ENCODE measurements at places on chromosomes 6 and 20.

DNA sequence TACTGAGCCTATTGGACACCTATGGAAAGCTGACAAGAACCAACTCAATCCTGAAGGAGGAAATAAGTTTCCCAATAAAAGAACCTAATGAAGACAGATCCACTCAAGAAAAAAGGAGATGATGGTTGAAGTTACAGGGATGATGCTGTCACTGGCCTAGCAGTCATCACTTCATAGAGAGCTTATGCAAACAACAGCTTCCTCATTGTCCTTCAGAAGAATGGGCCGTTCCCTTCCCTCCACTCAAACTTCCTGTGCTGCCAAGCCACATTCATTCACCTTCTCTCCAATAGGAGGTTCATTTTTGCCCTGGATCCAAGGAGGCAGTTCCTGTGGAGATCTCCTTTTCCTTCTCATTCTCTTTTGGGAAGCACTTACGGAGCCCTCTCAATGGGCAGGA lies 13.8 kb upstream of the PM20D2 start:
- no peak for DNase-seq

- DNase-seq = no peak
These were observed 244.6 kb downstream of the GRM1 start for GRCh38 chr6:146273490-146273889.

DNA sequence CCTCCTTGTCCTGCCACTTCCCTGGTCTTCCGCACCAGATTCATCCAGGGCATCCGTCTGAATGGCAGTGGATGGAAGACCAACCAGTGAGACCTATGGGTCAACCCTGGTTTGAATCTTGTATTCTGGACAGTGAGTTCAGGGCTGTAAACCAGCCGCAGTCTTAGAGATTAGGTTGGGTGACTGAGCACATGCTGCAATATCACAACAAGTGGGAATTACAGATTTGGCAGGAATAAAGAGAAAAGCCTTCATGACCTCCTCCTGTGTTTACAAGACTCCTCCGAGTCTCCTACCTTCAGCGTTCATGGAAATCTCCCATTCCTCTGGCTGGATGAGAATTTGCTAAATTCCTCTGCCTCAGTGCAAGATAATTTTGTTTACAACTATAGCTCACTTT lies 9.9 kb downstream of the ECI2 start:
- no peak for DNase-seq

DNA sequence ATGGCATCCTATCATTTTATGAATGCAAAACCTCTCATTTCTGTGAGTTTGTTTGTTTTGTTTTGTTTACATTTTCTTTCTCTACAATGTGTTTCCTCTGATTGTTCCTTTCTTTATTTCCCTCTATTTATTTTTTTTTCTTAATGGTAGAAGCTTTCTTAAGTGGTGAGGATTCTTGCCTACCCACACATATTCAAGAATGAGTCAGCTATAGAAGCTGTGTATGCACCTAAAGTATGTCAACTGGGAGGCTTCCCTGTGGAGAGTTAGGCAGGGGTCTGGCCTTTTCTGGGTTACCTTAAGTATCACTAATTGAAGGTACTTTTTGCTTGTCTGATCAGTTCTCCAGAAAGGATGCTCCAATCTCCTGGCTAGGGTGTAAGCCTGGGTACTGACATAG lies 354.0 kb downstream of the ESR1 start:
- DNase-seq = peak; percentile 62

GRCh38 chr6:4210629-4211419 lies 75.4 kb upstream of the ECI2 start:
- peak; percentile 52 for DNase-seq

DNA sequence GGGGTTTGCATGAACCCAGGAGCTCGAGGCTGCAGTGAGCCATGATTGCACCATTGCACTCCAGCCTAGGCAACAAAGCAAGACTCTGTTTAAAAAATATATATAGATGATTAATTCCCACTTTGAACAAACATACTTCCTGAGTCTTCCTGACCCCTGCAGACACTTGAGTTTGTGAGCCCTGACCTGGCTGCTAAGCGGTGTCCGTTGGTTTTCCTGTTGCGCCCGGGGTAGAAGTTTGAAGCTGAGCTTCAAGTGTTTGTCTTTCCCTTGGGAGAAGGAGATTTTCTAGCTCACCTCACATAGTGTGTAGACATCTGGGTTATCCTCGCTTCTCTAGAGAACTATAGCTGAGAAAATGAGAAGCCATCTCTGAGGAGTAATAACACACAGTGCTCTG lies 11.7 kb upstream of the BCAS1 start:
- DNase-seq = no peak

GRCh38 chr6:12339808-12340487 lies 49.8 kb downstream of the EDN1 start:
- DNase-seq = no peak

- DNase-seq = peak; percentile 25
These were observed 20.9 kb downstream of the GPR63 start for GRCh38 chr6:96816301-96816817.

DNA sequence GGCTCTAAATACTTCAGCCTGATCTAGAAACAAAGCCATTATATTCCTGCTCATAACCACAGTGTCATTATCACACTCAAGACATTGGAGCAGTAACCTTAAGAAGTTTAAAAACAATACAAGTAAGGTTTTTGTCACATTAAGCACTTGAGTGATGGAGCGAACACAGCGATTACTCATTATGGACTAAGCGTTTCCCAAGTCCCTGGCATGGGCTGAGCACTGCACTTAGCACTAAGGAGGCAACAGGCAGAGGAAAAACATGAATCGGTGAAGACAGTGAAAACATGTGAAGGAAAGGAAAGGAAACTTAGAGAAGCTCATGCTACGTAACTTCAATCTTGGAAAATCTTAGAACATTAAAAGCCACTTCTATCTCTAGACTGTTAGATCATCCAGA lies 108.7 kb downstream of the SLC24A3 start:
- no peak for DNase-seq

- DNase-seq = no peak
These were observed 474 bp downstream of the CEBPB start for GRCh38 chr20:50191065-50191543.

GRCh38 chr6:14784596-14785492 lies 461.0 kb upstream of the JARID2 start:
- DNase-seq = no peak

DNA sequence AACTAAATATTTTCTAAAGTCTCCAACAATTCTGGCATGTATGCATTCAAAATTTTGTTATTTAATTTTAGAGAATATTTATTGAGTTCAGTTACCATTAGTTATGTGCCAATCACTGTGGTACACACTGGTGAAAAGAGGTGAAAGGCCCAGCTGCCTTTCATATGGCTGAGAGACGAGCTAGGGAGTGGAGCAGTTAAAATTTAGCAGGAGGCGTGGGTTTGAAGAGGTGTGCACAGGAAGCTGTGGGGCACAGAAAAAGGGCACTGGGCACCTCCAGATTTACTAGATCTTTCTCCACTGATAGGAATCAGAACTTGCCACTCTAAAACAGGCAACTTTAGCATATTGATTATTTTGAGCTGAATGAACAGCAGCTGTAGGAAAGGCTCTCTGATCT lies 347.1 kb downstream of the CD83 start:
- no peak for DNase-seq

DNA sequence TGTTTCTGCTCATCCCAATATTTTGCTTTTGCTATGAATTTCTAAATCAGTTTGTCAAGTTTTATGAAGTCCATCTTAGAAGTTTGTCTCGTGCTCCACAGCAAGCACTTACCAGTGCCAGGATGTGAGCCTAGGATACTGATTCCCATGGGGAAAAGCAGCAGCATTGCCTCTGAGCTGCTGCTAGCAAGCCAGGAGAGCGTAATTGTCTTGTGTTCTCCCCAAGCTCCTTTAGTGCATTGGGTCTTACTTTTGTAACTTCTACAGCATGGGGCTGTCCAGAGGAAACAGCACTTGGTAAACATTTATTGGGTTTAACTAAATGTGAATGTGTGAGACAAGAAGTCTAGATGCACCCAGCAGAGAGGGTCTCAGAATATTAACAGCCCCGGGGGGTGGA lies 76.1 kb downstream of the RNF182 start:
- no peak for DNase-seq

GRCh38 chr6:89527634-89528033 lies 94.7 kb downstream of the ANKRD6 start:
- DNase-seq = peak; percentile 69

GRCh38 chr6:3119040-3119723 lies 671 bp downstream of the BPHL start:
- DNase-seq = peak; percentile 32

GRCh38 chr6:43770372-43771209 lies 580 bp downstream of the VEGFA start:
- peak; percentile 24 for DNase-seq

GRCh38 chr6:134938896-134939295 lies 11.0 kb downstream of the ALDH8A1 start:
- DNase-seq = no peak

GRCh38 chr6:155706341-155706740 lies 250.7 kb upstream of the NOX3 start:
- no peak for DNase-seq

DNA sequence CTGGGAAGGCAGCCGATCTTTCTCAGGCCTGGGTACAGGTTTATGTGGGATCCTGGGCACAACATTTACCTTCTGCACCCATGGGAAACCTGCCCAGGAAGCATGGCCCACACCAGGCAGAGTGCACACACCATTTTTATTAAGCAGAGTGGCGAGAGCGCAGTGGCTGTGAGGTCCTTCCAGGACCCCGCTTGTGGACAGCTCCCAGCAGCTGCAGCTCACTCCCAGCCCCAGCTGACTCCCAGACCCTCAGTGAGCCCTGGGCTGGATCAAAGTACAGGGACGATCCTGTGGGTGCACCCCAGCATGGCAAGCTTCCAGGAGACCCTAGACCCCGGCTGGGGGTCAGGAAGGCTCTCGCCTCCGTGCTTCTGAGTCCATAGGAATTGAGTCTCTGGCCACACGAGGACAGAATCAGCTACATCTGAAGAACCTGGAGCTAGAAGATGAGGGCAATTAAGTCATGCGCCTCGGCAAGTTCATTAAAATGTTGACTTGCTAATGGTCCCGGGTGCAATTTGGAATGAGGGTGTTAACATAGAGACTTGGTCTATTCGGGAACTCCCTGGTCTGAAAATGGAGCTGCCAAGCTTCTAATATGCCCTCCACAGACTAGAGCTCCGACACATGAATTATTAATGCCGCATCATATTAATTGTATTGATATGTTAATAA lies 65.4 kb upstream of the SLCO4A1 start:
- peak; percentile 23 for DNase-seq

GRCh38 chr6:15504581-15505350 lies 158.1 kb downstream of the DTNBP1 start:
- DNase-seq = peak; percentile 97

GRCh38 chr6:52518279-52518945 lies 58.4 kb downstream of the TRAM2 start:
- DNase-seq = no peak

GRCh38 chr6:17417817-17418216 lies 24.4 kb downstream of the CAP2 start:
- DNase-seq = peak; percentile 88

DNA sequence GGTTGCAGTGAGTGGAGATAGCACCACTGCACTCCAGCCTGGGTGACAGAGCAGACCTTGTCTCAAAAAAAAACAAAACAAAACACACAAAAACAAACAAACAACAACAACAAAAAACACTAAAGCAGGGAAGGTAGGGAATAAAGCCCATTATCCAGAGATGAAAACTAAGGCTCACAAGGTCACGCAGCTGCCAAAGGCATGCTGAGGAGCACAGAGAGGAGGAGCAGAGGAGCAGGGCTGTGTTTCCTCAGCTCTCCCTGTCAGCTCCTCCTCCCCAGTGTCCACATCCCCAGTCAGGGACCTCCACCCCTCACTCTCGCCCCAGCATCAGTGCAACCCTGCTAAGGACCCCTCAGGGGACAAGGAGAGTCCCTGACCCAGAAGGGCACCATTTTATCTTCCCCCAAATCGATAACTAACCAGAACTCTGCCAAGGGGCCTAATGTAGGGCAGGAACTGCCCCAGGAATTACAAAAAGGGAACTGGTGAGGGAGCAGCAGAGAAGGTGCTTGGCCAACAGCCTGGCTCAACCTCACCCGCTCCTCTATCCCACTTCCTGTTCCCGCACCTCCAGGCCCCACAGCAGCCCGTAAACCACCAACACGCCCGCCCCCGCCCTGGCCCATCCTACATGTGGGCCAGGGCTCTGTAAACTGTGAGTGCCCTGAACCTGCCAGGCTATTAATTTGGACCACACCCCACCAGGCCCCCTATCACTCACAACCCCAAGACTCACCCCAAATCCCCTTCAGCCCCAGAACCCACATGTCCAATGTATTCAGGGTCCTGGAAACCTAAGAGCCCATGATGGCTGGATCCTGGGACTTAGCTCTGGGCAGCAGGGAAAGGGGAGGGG lies 9.0 kb downstream of the TEAD3 start:
- DNase-seq = no peak

DNA sequence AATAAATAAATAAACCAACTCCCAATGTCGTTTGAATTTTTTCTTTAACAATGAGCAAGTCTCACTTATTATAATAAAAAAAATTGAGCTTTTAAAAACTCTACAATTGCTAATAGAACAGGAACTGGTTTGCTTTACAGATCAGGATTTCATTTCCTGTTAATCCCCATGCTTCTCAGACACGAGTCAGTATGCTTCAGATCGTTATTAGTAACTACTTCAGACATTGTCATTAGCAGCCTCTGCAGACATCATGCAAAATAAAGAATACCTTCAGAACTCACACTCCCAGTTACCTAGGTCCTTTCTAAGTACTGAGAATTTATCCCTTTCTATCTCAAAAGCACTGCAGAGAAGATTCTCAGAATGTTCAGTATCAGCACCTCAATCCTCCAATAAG lies 10.0 kb upstream of the FAM210B start:
- no peak for DNase-seq

- no peak for DNase-seq
These were observed 126.3 kb downstream of the HIVEP1 start for GRCh38 chr6:12138381-12138780.

- no peak for DNase-seq
These were observed 29.9 kb downstream of the EFCAB8 start for GRCh38 chr20:32888636-32889035.

GRCh38 chr6:5085648-5086293 lies 630 bp downstream of the PPP1R3G start:
- DNase-seq = no peak
